NCI-H187 (cell line): ENCODE measurements at places on chromosomes 13 and 19.

GRCh38 chr19:40279761-40280607, 5.2 kb downstream of the AKT2 start:
- no peak for DNase-seq

- no peak for DNase-seq
Observed at GRCh38 chr13:27194895-27195764, 23.5 kb upstream of the USP12 start.

- DNase-seq = no peak
Observed at GRCh38 chr13:42574011-42574410, at the start of gene TNFSF11. Gene TNFSF11 (plus strand): TSS chr13:42574152. CDS start chr13:42574304, 152 bp downstream.

GRCh38 chr19:12841094-12841493, 2.8 kb downstream of the MAST1 start:
- DNase-seq = peak; percentile 59

DNA sequence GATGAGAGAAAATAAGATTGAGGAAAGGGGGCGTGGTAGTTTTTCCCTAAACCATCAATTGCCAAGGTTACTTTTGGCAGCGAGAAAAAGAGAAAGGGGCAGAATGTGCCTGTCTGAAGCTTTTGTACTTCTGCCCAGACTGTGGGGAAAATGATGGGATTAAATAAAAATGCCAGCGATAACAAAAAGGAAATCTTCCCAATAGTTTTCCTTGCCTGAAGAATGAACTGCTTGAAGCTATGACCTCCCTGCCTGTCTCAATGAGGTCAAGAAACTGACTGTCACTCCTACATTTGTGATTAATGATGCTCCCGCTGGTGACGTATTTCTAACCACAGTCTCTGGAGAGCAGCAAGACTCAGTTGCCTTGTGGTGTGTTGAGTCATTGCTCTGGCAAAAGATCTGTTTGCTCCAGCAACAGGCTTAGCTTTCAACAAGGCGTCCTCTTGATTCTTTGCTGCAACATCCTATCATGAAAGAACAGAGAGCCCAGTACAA, 1051.5 kb downstream of the DIAPH3 start:
- DNase-seq = no peak

- no peak for DNase-seq
Observed at GRCh38 chr13:75825161-75825560, 189.0 kb downstream of the LMO7 start.
